ENCODE measurements at places on chromosomes 7 and 10. TPM values are rescaled to one million over a fixed set of nuclear protein-coding genes. Genes with fewer than 3 reads are reported as not detected.

GRCh38 chr10:63675171-63675570 lies 154.0 kb downstream of the REEP3 start:
- no peak overlapping the region for H3K27ac ChIP-seq
- no peaks in the 10 kb centered on the region for H3K4me1 ChIP-seq
- no peaks in the 10 kb centered on the region for H3K36me3 ChIP-seq
- no peak for DNase-seq
- H3K27me3 ChIP-seq = no peaks in the 10 kb centered on the region
- no peak overlapping the region for H3K4me3 ChIP-seq

DNA sequence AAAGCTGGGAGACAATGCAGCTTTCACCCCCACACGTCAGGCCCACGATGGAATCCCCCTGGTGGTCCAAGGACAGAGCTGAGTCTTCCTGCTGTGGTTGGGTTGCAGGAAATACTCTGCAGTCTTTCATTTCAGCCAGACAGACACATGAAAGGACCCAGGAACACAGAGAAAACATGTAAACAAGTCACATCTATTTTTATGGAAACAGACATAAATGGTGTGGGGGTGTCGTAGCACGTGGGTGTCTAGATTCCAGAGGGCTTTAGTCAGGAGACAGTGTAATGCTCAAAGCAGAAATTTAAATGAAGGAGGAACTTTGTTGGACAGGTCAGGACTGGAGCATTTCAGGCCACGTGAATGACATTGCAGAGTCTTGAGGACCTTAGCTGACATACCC lies 444.6 kb downstream of the SUGCT start:
- H3K27me3 ChIP-seq = no peaks in the 10 kb centered on the region
- no peaks in the 10 kb centered on the region for H3K36me3 ChIP-seq
- DNase-seq = no peak
- no peak overlapping the region for H3K27ac ChIP-seq
- H3K4me1 ChIP-seq = no peaks in the 10 kb centered on the region

Gene NEBL
- 3.1 TPM for total RNA-seq

Gene PSD
- 4.6 TPM for total RNA-seq

DNA sequence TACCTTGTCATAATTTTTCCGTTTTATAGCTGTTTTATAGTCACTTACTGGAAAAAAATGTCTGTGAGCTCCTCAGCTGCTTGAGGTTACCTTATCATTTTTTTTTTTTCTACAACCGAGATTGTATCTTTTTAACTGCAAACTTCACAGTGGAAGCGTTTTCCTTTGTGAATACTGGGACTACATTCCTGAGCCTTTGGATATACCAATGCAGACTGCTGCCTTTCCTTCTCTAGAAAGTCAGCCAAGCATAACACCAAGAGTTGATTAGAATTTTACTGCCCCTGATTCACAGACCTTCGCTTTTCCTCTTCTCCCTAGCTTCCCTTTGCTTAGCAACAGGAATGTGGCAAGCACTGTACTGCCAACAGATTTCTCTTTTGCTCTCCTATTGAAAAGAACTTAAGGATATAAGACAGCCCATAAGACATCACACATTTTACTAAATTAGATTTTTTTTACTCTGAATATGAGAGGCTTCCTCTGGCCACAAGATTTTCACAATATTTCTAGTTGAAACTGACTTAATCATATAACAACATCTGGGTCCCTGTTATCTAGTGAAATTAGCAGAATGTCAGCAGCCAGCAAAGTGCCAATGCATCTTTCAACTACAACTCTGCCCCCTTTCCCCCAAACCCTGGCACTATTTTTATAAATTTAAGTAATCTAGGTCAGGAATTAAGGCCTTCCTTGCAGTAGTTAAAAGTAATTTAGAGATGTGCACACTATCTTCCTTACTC lies 170.6 kb downstream of the PRKG1 start:
- DNase-seq = no peak
- H3K4me3 ChIP-seq = no peak overlapping the region
- H3K4me1 ChIP-seq = no peaks in the 10 kb centered on the region
- H3K36me3 ChIP-seq = no peaks in the 10 kb centered on the region
- no peaks in the 10 kb centered on the region for H3K27me3 ChIP-seq

Gene CPEB3
- total RNA-seq = 5.7 TPM

DNA sequence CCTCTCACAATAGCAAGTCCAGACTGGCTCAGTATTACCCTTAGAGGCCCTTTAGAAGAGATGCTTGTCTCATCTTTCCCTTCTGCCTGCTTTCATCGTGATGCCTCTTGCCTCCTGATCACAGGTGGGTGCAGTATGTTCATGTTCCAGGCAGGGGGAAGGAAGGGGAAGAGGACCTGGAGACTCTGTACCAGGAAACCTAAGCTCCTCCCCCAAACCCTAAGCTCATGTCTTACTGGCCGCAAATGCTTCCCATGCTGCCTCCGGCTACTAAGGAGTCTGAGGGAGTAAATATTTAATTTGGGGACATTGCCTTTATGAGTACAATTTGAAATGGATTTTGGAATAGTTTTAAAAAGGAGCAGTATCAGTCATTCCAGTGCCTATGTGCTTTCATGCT lies 192.6 kb downstream of the CDCA7L start:
- no peak overlapping the region for H3K4me3 ChIP-seq
- H3K27me3 ChIP-seq = no peaks in the 10 kb centered on the region
- no peaks in the 10 kb centered on the region for H3K36me3 ChIP-seq
- no peak overlapping the region for H3K27ac ChIP-seq
- no peaks in the 10 kb centered on the region for H3K4me1 ChIP-seq

- no peak overlapping the region for H3K4me3 ChIP-seq
- no peaks in the 10 kb centered on the region for H3K4me1 ChIP-seq
- no peak overlapping the region for H3K27ac ChIP-seq
- H3K36me3 ChIP-seq = no peaks in the 10 kb centered on the region
- no peaks in the 10 kb centered on the region for H3K27me3 ChIP-seq
These were observed 107.7 kb upstream of the ANK3 start for GRCh38 chr10:60497364-60497763.

Gene OR6B1
- total RNA-seq = not detected

DNA sequence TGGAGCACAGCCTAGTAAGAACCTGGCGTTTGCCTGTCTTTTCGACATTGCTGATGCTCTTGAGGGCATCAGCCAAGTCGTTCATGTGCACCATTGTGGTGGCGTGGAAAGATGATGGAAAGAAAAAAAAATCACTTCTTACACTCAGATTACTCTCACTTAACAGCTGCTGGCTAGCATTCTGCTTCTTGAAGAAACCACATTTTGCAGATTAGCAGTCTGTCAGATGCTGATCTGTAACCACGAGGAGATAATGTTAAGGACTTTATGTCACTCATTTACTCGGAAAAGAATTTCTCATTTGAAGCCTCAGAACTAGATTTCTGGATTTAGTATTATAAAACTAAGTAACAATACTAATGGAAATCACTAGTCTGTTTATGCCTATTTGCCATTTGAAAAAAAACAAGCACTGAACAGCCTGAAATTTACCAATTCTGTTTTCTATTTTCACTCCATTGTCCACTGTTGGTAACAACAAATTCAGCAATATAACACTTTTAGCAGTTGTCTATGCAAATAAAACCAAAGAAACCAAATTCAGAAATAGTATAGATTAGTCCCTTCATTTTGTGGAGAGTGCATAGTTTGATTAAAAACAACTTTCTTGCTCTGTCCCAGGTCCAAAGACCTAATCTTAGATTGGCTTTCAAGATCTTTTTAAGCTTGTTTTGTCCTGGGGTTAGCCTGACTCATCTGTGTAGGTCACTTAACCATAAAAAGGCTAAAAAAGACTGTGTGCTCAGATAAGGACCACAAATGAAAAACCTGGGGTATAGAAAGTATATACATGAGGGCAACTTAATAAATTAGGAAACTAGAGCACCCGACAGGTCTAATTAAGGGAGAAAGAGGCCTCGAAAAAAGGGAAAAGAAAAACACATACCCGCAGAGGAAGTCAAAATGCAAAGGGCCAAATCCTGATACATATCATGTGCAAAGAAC lies 67.5 kb downstream of the NT5C2 start:
- H3K4me3 ChIP-seq = no peak overlapping the region
- no peak for DNase-seq
- peaks cover 43% of the 10 kb centered on the region for H3K4me1 ChIP-seq
- no peaks in the 10 kb centered on the region for H3K27me3 ChIP-seq
- no peak overlapping the region for H3K27ac ChIP-seq

DNA sequence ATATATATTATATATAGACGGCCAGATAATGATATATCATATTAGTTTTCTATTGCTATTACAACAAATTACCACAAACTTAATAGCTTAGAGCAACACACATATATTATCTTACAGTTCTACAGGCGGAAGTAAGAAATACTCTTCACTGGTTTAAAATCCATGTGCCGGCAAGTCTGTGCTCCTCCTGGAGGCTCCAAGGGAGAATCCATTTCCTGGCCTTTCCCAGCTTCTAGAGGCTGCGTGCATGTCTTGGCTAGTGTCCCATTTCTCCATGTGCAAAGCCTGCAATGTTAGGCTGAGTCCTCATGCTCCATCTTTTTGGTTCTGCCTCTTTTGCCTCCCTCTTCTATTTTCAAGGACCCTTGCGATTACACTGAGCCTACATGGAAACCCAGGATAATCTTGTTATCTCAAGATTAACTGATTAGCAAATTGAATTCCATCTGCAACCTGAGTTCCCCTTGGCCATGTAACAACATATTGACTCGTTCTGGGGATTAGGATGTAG lies 23.9 kb upstream of the PNLIPRP3 start:
- H3K36me3 ChIP-seq = no peaks in the 10 kb centered on the region
- no peaks in the 10 kb centered on the region for H3K27me3 ChIP-seq
- no peak for DNase-seq
- no peaks in the 10 kb centered on the region for H3K4me1 ChIP-seq
- H3K27ac ChIP-seq = no peak overlapping the region

Gene RSPH10B2
- total RNA-seq = 0.12 TPM

Gene ANKRD1
- 0.46 TPM for total RNA-seq

- H3K27me3 ChIP-seq = no peaks in the 10 kb centered on the region
- H3K4me1 ChIP-seq = peaks cover 37% of the 10 kb centered on the region
- no peak overlapping the region for H3K4me3 ChIP-seq
- no peaks in the 10 kb centered on the region for H3K36me3 ChIP-seq
- DNase-seq = no peak
These were observed 21.0 kb upstream of the ITGB1 start for GRCh38 chr10:32979041-32979440.

DNA sequence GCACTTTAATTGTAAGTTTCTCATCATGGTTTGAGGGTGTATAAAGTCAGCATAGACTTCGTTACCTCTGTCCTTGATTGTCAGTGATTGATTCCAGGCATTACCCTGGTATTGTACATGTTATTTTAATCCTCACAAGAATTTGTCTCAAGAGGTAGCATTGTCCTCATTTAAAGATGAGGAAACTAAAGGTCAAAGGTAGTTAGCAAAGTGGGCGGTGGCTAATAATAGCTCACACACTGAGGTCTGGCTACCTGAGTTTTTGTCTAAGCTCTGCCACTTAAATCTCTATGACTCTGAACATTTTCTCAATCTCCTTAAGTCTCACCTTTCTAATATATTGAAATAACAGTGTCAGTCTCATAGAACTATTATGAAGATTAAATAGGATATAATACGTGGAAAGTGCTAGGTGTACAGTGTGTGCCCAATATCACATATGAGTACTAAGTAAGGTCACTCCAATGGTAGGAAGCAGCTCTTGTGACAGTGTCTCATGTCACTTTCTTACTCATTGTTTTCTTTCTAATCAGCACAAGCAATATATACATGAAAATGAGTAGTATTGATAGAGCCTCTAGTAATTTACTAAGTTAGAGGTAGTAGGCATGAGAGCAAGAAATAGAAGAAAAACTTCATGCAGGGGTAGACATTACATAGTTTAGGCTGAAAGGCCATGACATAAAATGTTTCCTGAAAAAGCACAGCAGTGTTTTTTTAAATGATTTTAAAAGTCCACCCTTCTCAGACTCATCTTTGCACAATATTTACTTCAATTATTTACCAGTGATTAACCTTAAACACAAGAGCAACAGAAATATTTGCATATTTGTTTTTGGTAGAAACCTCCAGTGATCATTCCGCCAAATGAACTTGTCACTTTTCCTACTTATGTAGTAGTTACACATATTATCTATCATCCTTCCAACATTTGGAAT lies 21.0 kb downstream of the AHR start:
- H3K4me1 ChIP-seq = peaks cover 48% of the 10 kb centered on the region
- H3K4me3 ChIP-seq = no peak overlapping the region
- peaks cover 1% of the 10 kb centered on the region for H3K36me3 ChIP-seq
- H3K27ac ChIP-seq = peak overlapping the region; percentile 74

- no peaks in the 10 kb centered on the region for H3K4me1 ChIP-seq
- H3K36me3 ChIP-seq = no peaks in the 10 kb centered on the region
- no peak overlapping the region for H3K27ac ChIP-seq
- DNase-seq = no peak
- H3K27me3 ChIP-seq = no peaks in the 10 kb centered on the region
These were observed 305.7 kb downstream of the ELMO1 start for GRCh38 chr7:37142958-37143357.

Gene AKR1C3
- 169 TPM for total RNA-seq

DNA sequence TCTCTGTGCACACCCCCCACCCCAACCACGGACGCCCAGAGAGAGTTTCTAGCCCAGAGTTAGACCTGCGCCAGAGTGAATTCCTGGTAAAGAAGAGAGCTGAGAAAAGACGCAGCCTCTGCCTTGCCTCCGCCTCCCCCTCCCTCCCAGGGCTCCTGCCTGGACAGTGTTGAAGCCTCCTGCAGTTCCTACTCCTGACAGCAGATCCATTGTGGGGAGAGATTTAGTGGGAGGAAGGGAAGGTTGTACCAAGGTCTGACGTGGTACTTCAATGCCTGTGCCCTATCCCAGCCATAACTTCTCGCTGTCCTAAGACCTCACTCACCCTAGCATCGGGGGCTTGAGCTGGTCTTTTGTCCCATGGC lies 952 bp downstream of the SRRM3 start:
- no peak overlapping the region for H3K27ac ChIP-seq
- H3K36me3 ChIP-seq = no peaks in the 10 kb centered on the region
- no peak for DNase-seq
- no peaks in the 10 kb centered on the region for H3K4me1 ChIP-seq
- no peaks in the 10 kb centered on the region for H3K27me3 ChIP-seq

DNA sequence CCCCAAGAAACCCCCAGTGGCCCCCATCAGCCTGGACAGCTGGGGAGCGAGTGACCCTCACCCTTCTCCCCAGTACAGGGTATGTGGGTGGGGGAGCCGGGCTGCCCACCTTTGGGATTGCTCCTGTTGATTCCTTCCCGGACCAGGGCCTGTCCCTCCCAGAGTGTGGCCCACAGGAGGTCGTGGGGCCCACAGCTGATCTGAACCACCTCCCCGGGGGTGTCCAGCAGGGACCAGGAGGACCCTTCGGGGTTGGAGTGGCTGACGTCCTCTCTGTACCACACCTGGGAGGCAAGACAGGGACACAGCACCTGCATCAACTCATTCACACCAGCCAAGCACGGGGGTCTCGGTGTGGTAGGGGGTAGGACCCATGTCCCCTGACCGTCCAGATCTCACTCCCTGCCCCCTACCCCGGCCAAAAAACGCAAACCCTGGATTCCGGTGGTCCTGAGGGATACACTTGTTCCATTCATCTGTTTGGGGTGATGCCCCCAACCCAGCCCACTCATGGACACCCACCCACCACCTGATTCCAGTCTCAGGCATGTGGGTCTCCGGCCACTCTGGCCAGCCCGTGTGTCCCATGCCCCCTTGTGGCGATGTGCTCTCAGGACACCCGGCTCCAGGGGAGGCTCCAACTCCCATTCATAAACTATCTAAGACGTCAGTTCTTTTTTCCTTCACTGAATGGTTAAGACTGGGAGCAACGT lies 10.9 kb downstream of the TECPR1 start:
- no peak overlapping the region for H3K4me3 ChIP-seq
- H3K4me1 ChIP-seq = no peaks in the 10 kb centered on the region
- H3K27ac ChIP-seq = no peak overlapping the region
- DNase-seq = peak; percentile 50
- no peaks in the 10 kb centered on the region for H3K27me3 ChIP-seq
- peaks cover 10% of the 10 kb centered on the region for H3K36me3 ChIP-seq

All from right lobe of liver (tissue), 6 donors.